HAP-1 (cell line): ENCODE measurements at places on chromosomes 12 and 14.

DNA sequence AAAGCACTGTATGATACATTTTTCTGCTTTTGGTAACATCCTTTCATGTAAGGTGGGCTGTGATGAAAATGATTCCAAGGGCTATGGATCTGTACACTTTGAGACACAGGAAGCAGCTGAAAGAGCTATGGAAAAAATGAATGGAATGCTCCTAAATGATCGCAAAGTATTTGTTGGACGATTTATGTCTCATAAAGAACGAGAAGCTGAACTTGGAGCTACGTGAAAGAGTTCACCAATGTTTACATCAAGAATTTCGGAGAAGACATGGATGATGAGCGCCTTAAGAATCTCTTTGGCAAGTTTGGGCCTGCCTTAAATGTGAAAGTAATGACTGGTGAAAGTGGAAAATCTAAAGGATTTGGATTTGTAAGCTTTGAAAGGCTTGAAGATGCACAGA lies 22.1 kb upstream of the SRGAP1 start:
- no peak for DNase-seq

- no peak for DNase-seq
Measured at GRCh38 chr14:99971941-99972747, 93.1 kb upstream of the EVL start.

- DNase-seq = no peak
Measured at GRCh38 chr14:25833341-25834126, 764.3 kb downstream of the NOVA1 start.

DNA sequence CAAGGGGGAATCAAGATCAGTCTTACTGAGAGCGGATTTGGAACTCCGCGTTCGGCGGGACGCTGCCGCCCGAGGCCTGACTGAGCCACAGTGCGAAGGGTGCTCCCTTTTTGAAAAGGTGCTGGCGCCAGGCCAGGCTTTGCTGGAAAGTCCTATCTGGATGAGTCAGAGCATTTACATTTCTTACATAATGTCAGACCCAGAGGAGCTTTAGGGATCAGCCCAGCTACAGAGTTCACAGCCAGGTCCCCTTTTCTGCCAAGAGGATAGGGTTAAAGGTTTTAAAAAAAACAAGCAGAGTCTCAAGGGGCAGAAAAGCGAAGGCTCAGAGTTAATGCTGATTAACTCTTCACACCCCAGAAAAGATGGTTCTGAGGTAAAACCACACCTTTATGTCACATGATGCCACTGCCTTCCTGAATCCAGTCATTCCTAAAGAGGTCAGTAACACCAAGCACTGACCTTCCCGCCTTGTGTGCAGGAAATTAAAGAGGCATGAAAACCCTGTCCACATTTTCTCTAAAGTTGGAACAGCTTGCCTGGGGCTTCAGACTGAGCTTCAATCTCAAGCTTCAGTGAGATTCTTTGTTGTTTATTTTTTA lies 11.7 kb upstream of the FBXL14 start:
- DNase-seq = peak; percentile 89

DNA sequence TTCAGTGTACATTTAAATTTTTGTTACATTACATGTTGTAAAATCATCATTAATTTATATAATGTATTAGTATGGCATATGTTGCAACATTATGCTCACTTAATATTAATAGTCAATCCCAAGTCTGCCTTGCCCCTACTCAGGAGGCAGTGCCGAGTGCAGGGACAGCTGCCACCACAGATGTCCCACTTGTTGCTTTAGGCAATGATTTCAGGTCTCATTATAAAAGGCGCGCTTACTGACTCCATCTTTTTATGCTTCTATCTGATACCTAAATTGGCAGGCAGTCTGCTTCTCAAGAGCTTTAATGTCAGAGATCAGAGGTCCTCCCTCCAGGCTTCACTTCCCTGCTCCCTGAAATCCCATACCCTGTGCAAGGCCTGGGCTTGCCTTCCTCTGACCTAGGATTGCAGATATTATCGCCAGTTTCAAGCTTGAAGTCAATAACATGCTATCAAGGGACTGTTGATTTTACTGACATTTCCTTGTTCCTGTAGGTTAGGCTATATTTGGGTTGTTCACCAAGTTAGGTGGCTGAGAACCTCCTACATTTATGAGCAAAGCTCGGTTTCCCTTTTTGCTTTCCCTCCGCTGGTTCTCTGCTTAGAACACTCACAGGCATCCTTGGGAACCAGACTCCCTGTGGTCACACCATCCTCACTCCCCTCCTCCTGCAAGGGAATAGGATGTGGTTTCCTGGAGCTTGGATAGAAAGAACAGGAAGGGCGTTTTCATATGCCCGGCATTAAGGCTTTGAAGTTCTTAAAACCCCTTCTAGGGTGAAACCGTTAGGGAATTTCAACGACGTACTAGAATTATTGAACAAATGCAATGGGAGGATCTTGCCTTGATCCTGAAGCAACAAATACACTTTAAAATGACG lies 208.4 kb upstream of the FKBP4 start:
- no peak for DNase-seq

GRCh38 chr12:46858368-46858767 lies 32.6 kb upstream of the SLC38A4 start:
- DNase-seq = no peak

GRCh38 chr12:48542300-48542928 lies 17.0 kb downstream of the OR8S1 start:
- peak; percentile 79 for DNase-seq

DNA sequence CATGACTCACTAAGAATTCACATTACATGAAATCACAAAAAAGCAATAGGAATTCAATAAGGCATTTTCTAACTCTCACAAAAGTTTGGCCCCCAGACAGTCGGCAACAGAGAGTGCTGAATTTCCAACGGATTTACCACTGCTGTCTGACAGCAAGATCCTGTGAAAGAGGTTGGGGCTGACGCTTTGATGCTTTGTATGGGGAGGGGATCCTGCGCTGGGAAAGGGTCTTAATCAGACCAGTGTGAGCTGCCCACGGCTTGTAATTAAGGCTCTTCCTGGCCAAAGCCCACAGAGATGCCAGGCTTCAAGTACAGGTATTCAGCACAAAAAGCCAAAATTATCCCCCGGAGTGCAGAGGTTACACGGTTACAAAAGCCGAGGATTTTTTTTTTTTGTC lies 66.8 kb upstream of the TMCC3 start:
- DNase-seq = no peak

GRCh38 chr12:15563663-15564062 lies 225.5 kb downstream of the EPS8 start:
- no peak for DNase-seq

- no peak for DNase-seq
Measured at GRCh38 chr14:35351897-35352273, 52.7 kb downstream of the NFKBIA start.

GRCh38 chr12:105659355-105660075 lies 329.0 kb downstream of the C12orf75 start:
- DNase-seq = no peak

DNA sequence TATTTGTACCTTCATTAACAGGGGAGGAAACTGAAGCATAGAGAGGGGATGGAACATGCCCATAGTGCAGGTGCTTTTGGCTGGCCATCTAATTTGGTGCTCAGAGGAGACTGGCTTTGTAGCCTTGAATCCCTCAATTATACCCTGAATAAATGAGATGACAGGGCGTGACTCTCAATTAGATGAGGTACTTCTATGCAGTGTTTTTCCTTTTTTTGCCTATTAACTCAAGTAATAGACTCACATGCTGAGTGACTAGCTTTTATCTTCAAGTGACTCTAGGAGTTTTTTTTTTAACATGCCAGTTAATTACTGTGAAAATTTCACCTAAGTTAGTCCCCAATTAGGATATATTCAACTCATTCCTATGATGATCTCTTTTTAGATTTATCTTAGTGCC lies 243.7 kb downstream of the DACT1 start:
- no peak for DNase-seq

- DNase-seq = no peak
Measured at GRCh38 chr12:18345021-18345735, 83.9 kb downstream of the PIK3C2G start.

DNA sequence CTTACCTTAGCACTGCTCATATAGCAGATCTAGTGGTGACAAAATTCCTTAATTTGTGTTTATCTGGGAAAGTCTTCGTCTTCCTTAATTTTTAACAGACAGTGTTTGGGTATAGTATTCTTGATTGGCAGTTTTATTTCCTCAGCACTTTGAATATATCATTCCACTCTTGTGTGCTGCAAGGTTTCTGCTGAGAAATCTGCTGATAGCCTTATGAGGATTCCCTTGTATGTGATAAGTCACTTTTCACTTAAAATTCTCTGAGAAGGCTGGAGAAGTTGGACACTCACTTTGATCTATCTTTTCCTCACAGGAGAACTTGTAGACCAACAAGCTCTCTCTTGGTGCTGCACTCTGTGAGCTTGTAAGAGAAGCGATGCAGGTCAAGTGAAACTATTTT lies 306.1 kb upstream of the RTL1 start:
- no peak for DNase-seq

DNA sequence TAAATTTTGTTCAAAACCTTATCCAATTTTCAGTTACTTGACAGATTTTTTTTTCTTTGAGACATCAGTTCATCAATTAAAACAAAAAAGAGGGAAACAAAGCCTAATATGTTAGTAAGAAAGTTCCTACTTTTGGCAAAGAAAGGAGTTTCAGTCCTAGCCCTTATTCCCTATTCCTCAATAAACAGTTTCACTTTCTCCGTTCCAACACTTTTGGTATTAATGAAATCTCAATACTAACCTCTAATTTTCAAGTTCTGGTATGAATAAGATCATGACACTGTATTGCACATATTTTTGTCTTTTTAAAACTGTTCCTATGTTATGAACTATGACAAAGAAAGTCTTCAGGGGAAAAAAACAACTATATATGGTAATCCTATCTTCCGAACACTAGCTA lies 48.4 kb downstream of the RPS6KA5 start:
- DNase-seq = no peak

- no peak for DNase-seq
Measured at GRCh38 chr14:104601786-104602185, 2.8 kb downstream of the TMEM179 start.

GRCh38 chr14:99272899-99273765 lies 1.1 kb upstream of the BCL11B start:
- peak; percentile 81 for DNase-seq

GRCh38 chr14:64438181-64438841 lies 27.0 kb upstream of the AKAP5 start:
- no peak for DNase-seq

DNA sequence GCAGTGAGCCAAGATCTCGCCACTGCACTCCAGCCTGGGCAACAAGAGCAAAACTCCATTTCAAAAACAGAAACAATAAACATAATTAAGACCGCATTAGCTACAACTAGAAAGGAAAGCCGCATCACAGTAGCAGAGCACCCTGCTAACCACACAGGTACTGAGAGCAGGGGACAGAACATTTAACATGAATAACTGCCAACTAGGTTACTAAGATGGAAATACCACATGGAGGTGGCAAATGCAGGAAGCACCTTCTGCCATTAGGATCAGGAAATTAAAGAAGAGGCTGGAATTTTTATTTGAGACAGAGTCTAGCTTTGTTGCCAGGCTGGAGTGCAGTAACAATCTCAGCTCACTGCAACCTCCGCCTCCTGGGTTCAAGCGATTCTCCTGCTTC lies 41.9 kb downstream of the CDC42BPB start:
- DNase-seq = no peak

DNA sequence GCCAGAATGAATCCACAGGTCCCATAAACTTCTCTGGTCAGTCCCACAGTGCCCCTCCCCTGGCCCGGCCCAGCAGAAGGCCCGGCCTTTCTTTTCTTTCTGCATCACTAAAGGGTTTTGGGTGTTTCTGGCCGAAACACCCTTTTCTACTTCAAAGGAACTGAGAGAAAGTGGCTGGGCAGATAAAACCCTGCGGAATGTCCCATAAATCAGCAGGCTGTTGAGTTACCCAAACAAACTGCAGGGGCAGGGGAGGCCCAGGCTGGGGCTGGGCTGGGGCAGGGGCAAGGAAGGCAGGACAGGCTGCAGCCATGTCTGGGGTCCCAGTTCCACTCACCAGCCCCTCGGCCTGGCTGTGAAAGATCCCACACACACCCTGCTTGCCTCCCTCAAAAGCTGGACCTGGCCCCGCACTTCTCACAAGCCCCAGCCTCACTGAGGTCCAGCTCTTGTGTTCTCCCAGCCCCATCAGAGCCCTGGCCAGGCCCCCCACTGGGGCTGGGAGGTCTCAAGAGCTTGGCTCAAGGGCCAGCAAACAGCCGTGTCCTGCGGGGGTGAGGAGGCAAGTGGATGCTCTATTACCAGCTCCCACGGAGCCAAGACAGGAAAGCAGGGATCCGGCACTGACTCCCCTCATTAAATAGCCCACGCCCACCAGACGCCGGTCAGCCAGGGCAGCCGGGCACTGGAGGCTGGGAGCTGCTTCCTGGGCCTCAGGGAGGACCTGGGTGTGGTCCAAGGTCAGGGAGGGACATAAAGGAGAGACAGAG lies 41.9 kb downstream of the CCNK start:
- DNase-seq = peak; percentile 82

- DNase-seq = no peak
Measured at GRCh38 chr12:106976668-106977067, 10.3 kb downstream of the MTERF2 start.

DNA sequence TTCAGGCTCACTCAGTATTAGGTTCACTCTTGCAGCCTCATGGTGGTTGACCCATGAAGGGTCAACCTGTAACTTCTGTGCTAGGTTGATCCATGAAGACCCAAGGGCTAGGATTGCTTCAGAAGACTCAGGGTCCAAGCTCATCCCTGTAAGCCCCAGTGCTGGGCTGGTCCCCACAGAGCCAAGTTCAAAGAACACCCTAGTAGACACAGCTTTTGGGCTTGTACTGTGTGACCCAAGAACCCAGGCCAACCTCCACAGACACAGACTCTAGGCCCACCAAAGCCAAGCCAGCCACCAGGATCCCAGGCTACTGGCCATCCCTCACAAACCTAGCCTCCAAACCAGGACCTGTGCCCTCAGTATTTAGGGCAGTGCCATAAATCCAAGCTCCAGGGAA lies 1020.6 kb downstream of the SLC16A7 start:
- no peak for DNase-seq

DNA sequence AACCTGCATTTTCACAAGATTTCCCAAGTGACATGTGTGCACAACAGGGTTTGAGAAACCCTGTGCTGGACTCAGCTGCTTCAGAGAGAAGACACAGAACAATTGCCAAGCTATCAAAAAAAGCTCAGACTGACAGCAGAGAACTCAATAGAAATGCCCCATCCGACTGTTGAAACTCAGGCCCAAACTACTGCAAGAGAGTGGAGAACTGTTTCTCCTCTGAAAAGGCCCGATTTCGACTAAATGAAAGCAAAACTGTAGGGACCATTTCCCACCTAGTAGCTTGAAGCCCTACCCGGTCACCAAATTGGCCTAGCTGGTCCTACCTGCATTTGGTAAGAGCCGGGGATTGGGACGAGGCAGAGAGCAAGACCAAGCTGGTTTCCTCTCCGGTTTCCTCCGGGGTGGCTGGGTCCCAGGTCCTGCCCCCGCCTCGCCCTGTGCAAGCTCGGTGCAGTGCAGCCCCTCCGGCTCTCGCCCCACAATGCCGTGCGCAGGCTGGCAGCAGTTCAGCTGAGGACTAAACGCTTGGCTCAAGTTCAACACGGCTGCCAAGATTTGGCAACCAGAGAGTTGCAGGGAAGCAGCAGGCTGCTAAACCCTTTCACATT lies 1180.6 kb downstream of the VRK1 start:
- DNase-seq = no peak
